Keratinocyte (primary cell): ENCODE measurements at places on chromosomes 2 and 18. TPM values are rescaled to one million over a fixed set of nuclear protein-coding genes. Genes with fewer than 3 reads are reported as not detected.
A peak's percentile ranks its signal among the peaks of the same experiment; 100 is the strongest.

GRCh38 chr2:236180076-236180816 lies 12.1 kb upstream of the GBX2 start:
- H3K36me3 ChIP-seq = no peaks in the 10 kb centered on the region
- peaks cover 23% of the 10 kb centered on the region for H3K4me1 ChIP-seq
- peak overlapping the region; percentile 35 for H3K4me3 ChIP-seq
- H3K27me3 ChIP-seq = peaks cover 3% of the 10 kb centered on the region

DNA sequence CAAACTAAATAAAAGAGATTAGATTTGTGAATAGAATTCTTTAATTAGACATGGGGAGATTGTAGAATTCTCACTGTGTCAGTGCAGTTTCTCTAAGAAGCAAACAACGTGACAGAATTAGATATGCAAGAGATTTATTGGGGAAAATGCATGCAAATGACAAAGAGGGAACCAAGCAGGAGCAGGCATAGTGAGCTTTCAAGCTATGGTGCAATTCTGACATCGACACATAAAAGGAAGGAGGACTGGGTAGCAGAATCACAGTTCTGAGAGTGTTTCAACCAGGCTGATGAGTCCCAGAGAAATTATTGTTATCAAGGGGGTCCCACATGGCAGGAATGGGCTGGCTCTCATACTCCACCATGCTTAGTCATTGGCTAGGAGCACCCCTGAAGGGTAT lies 338.4 kb downstream of the FIGN start:
- peaks cover 2% of the 10 kb centered on the region for H3K27me3 ChIP-seq
- H3K27ac ChIP-seq = no peak overlapping the region
- H3K36me3 ChIP-seq = no peaks in the 10 kb centered on the region
- no peak for DNase-seq
- no peaks in the 10 kb centered on the region for H3K4me1 ChIP-seq

Gene FASTKD2
- 38.3 to 51.1 TPM (median 41.6 TPM) in 3 replicates for polyA plus RNA-seq

DNA sequence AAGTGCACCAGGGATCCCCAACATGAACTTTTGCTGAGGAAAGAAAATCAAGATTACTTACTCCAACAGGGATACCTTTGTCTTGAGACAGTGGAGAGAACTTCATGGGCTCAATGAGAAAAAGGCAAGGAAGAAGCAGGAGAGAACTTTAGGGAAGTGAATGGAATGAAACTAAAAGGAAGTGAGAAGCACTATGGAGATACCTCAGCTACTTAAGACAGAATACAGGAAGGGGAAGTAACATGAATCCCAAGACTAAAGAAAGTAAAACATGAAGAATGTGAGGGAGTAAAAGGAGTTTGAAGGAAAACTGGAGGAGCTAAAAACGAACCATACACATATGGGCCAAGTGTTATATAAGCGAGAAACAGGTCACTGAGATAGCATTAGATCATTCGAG lies 32.4 kb upstream of the ACTR3 start:
- no peak overlapping the region for H3K4me3 ChIP-seq
- H3K36me3 ChIP-seq = no peaks in the 10 kb centered on the region
- DNase-seq = no peak

- H3K27me3 ChIP-seq = no peaks in the 10 kb centered on the region
- H3K4me1 ChIP-seq = peaks cover 36% of the 10 kb centered on the region
- no peak overlapping the region for H3K27ac ChIP-seq
- H3K36me3 ChIP-seq = no peaks in the 10 kb centered on the region
Observed at GRCh38 chr2:71746946-71747501, 293.7 kb downstream of the DYSF start.

- H3K4me1 ChIP-seq = peaks cover 39% of the 10 kb centered on the region
- no peak overlapping the region for H3K4me3 ChIP-seq
- H3K27me3 ChIP-seq = no peaks in the 10 kb centered on the region
- no peak overlapping the region for H3K27ac ChIP-seq
- no peak for DNase-seq
- H3K36me3 ChIP-seq = no peaks in the 10 kb centered on the region
Observed at GRCh38 chr2:43461453-43462073, 134.3 kb downstream of the THADA start.

Gene DCC
- polyA plus RNA-seq = not detected in 3 replicates

- H3K36me3 ChIP-seq = peaks cover 5% of the 10 kb centered on the region
- no peaks in the 10 kb centered on the region for H3K27me3 ChIP-seq
- peaks cover 11% of the 10 kb centered on the region for H3K4me1 ChIP-seq
- no peak overlapping the region for H3K27ac ChIP-seq
- no peak overlapping the region for H3K4me3 ChIP-seq
- peak; percentile 23 for DNase-seq
Observed at GRCh38 chr18:21000667-21001066, 110.9 kb downstream of the ROCK1 start.

Gene PKP4
- polyA plus RNA-seq = 31.1 to 43.8 TPM (median 39.0 TPM) in 3 replicates

- H3K36me3 ChIP-seq = no peaks in the 10 kb centered on the region
- H3K4me3 ChIP-seq = no peak overlapping the region
- H3K27me3 ChIP-seq = no peaks in the 10 kb centered on the region
- no peak for DNase-seq
Observed at GRCh38 chr2:91974401-91975129, 2896.7 kb upstream of the TEKT4 start.

GRCh38 chr2:142175813-142176338 lies 45.1 kb upstream of the LRP1B start:
- H3K27me3 ChIP-seq = no peaks in the 10 kb centered on the region
- DNase-seq = no peak
- H3K4me3 ChIP-seq = no peak overlapping the region
- H3K27ac ChIP-seq = no peak overlapping the region
- no peaks in the 10 kb centered on the region for H3K4me1 ChIP-seq
- H3K36me3 ChIP-seq = no peaks in the 10 kb centered on the region

DNA sequence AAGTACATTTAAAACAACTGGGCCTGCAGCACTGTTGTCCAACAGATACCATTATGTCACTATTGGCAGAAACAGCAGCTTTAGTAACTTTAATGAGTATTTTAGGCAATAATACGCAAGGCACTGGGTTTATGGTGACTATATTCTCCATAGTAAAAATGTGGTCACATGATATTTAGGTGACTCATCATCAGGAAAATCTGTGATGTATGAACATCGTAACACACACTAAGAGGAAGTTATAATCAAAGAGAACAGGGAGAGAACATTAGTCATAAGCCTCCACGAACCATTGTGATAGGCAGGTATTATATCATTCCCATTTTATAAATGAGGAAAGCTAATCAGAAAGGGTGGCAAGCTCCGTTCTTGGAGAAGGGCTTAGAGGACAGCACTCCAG lies 36.9 kb downstream of the RAPH1 start:
- H3K27ac ChIP-seq = peak overlapping the region; percentile 67
- H3K4me1 ChIP-seq = peaks cover 7% of the 10 kb centered on the region
- H3K36me3 ChIP-seq = no peaks in the 10 kb centered on the region
- no peak for DNase-seq
- H3K4me3 ChIP-seq = no peak overlapping the region
- no peaks in the 10 kb centered on the region for H3K27me3 ChIP-seq

GRCh38 chr18:12726774-12727550 lies 24.1 kb downstream of the PSMG2 start:
- H3K36me3 ChIP-seq = peaks cover 22% of the 10 kb centered on the region
- DNase-seq = no peak
- no peak overlapping the region for H3K27ac ChIP-seq
- no peak overlapping the region for H3K4me3 ChIP-seq
- no peaks in the 10 kb centered on the region for H3K4me1 ChIP-seq
- no peaks in the 10 kb centered on the region for H3K27me3 ChIP-seq

DNA sequence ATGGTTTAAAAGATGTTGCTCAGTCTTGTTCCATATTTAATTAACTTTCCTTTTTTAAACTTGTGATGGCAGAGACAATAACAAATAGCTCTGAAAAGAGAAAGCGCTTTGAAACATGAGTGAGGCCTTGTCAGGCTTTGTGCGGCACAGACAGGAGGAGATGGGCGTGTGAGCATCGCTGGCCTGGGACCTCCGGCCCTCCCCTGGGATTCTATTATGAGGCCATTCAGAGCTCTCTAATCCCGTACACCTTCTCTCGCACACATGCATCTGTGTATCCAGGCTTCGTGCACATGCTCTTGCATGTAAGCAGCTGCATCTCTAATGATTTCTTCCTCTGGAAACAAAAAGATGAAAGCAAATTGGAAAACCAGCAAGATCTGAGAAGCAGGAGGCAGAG lies 313.7 kb downstream of the ZNF521 start:
- no peaks in the 10 kb centered on the region for H3K4me1 ChIP-seq
- H3K27me3 ChIP-seq = no peaks in the 10 kb centered on the region
- H3K4me3 ChIP-seq = no peak overlapping the region
- H3K27ac ChIP-seq = no peak overlapping the region
- DNase-seq = no peak
- H3K36me3 ChIP-seq = no peaks in the 10 kb centered on the region

GRCh38 chr2:239181074-239181902 lies 219.5 kb downstream of the HDAC4 start:
- no peaks in the 10 kb centered on the region for H3K27me3 ChIP-seq
- no peak overlapping the region for H3K27ac ChIP-seq
- DNase-seq = no peak
- H3K4me3 ChIP-seq = no peak overlapping the region
- no peaks in the 10 kb centered on the region for H3K4me1 ChIP-seq

GRCh38 chr2:174763780-174764179 lies 492 bp downstream of the CHRNA1 start:
- peaks cover 4% of the 10 kb centered on the region for H3K27me3 ChIP-seq
- no peaks in the 10 kb centered on the region for H3K4me1 ChIP-seq
- no peak overlapping the region for H3K4me3 ChIP-seq
- DNase-seq = no peak

DNA sequence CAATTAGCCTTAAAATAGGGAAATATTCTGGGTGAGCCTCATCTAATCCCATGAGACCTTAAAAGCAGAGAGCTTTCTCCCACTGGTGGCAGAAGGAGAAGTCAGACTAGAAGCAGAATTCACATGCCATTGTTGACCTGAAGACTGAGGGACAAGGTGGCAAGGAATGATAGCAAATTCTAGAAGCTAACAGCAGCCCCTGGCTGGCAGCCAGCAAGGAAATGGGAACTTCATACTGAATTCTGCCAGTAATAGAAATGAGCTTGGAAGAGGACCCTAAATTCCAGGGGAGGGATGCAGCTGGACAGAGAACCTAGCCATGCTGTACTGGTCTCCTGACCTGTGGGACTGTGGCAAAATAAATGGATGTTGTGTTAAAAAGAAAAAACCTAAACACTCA lies 19.5 kb downstream of the B3GNT7 start:
- H3K36me3 ChIP-seq = no peaks in the 10 kb centered on the region
- H3K4me3 ChIP-seq = no peak overlapping the region
- no peak for DNase-seq
- H3K27me3 ChIP-seq = no peaks in the 10 kb centered on the region

- no peak overlapping the region for H3K4me3 ChIP-seq
- no peaks in the 10 kb centered on the region for H3K27me3 ChIP-seq
- H3K27ac ChIP-seq = no peak overlapping the region
- DNase-seq = no peak
- no peaks in the 10 kb centered on the region for H3K4me1 ChIP-seq
Observed at GRCh38 chr2:213079756-213080155, 71.7 kb downstream of the IKZF2 start.

- H3K4me1 ChIP-seq = peaks cover 2% of the 10 kb centered on the region
- no peak overlapping the region for H3K27ac ChIP-seq
- no peak overlapping the region for H3K4me3 ChIP-seq
- no peak for DNase-seq
Observed at GRCh38 chr18:50397023-50397422, 22.2 kb downstream of the SKA1 start.
